ENCODE measurements at places on chromosomes 16 and 17.
A peak's percentile ranks its signal among the peaks of the same experiment; 100 is the strongest.

DNA sequence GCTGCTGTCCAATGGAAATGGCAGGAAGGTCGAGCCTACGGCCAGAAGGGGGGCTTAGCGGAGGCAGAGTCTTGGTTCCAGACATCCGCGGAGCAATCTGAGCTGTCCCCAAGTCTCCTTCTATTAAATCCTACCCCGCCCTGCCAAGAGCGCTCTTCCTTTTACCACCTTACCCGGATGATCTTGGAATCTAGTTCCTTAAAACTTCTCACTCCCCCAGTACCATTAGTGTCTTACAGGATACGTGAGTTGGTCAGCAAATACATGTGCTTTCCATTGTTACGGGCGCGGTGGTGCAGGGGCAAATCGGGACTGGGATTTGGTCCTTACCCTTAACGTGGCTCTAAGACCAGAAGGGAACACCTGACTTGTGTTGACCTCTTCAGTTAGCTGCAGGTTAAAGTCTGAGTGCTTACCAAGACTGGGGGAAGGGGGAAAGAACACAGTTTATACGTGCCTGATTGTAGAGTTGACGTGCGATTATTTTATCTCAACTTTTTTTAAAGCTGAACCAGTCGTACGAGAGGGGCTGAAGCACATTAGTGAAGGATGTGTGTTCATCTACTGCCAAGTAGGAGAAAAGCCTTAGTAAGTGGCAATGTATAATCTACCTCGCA lies 495 bp downstream of the TXNDC17 start:
- ATAC-seq: no peak

DNA sequence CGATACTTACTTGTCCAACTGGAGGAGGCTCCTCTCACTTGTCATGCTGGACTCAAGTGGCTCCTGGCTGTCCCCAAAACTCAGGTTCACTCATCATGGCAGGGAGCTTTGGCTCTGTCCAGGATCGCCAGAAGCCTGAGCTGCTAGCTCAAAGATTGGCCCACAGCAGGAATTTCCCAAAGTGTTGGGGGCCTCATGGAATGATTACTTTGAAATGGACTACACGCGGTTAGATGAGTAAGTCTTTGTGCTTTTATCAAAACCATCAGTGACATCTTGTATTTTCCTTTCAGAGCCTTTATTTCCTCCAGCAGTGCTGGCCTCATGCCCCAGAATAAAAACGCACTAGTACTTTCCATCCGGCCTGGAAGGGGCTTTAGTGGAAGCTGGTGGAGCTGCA lies 29.2 kb upstream of the PHB1 start:
- ATAC-seq: no peak

DNA sequence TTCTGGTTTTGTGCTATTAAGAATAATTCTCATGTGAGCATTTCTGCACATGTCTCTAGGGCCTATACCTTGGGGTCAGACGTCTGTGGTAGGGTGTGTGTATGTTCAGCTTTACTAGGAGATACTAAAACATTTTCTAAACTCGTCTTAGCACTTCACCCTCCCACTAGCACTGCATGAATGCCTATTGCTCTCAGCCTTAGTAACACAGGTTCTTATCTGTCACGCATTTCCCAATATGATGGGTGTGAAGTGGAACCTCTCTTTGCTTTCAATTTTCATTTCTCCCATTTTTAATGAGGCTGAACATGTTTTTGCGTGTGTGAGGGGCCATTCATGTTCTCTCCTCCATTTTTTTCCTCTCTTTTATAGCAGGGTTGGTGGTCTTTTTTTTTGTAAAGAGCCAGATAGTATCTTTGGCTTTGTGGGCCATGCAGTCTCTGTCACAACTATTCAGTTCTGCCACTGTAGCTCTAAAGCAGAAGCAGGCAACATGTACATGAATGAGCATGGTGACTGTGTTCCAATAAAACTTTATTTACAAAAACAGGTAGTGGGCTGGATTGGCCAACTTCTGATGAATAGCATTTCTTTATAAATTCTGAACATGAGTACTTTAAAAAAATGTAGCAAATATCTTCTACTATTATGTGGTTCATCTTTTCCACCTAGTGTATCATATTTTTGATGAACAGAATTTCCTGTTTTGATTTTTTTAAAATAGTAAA lies 354.0 kb downstream of the XYLT1 start:
- ATAC-seq: no peak

GRCh38 chr17:38674749-38675615 lies at the start of gene EPOP:
TSS of gene EPOP (minus strand) at chr17:38674957. CDS start at chr17:38674495, 462 bp downstream.
- ATAC-seq: peak; percentile 92

GRCh38 chr16:89115216-89115861 lies 21.7 kb downstream of the ACSF3 start:
- ATAC-seq: peak; percentile 69

- peak; percentile 86 for ATAC-seq
These were observed 6.0 kb upstream of the LPCAT2 start for GRCh38 chr16:55502801-55503366.

DNA sequence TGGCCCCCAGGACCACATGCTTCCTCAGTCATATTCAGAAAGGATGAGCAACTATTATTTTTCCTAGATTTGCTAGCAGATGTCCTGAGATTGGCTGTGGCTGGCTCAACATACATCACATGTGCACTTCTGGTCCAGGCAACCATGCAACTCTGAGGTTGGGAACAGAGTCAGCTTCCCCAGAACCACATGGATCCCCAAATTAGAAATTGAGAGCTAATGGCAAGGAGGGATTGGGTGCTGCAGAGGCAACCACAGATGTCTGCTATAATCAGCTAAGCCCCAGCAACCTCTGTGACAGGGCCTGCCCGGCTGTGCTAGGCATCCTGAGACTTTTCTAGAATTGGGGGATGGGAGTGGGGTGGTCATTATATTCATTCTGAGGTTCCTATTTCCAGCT lies 33.8 kb upstream of the CLEC18A start:
- no peak for ATAC-seq

GRCh38 chr17:28751600-28752366 lies 8.0 kb downstream of the TRAF4 start:
- no peak for ATAC-seq

- no peak for ATAC-seq
These were observed 61.4 kb downstream of the NXN start for GRCh38 chr17:917941-918740.

DNA sequence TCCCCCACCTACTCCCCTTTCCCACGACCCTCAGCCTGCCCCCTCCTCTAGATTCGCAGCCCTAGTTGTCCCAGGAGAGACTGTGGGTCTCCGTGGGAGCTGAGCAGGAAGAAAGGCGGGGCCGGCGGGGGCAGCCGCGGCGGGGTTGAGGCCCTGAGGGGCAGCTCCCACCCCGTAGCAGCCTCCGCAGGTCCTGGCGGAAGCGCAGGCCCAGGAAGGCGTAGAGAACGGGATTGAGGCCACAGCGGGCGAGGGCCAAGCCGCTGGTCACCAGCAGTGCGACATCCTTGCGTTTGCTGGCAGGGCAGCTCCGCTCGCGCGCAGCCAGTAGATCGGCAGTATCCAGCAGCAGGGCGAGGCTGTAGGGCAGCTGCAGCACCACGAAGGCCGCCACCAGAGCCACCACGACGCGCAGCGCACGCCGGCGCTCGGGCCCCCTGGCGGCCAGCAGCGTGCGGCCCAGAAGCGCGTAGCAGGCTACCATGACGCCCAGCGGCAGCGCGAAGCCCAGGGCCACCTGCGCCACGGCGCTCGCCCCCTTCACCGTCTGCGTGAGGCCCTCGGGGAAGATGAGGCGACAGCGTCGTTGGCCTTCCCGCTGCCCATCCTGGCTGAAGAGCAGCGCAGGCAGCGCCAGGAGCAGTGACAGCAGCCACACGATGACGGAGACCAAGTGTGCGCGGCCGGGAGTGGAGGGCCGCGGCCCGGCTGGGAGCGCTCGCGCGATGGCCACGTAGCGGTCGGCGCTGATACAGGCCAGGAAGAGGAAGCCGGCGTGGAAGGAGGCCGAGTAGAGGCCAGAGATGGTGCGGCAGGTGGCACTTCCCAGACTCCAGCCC lies 1.9 kb downstream of the CCR10 start:
- ATAC-seq: peak; percentile 38

Measured in gastroesophageal sphincter (tissue), 4 donors.